Naive thymus-derived CD4-positive, alpha-beta T cell (primary cell): ENCODE measurements at places on chromosomes 4 and X. TPM values are rescaled to one million over a fixed set of nuclear protein-coding genes. Genes with fewer than 3 reads are reported as not detected.

Gene SYAP1
- polyA plus RNA-seq, result 13.7 TPM

Gene CYSLTR1
- polyA plus RNA-seq, result 35.8 TPM

Gene REPS2
- 0.21 TPM for polyA plus RNA-seq

Gene INPP4B
- 64.2 TPM for polyA plus RNA-seq

Gene MID1
- 0.12 TPM for polyA plus RNA-seq
